ENCODE measurements at places on chromosomes 16 and 17.

DNA sequence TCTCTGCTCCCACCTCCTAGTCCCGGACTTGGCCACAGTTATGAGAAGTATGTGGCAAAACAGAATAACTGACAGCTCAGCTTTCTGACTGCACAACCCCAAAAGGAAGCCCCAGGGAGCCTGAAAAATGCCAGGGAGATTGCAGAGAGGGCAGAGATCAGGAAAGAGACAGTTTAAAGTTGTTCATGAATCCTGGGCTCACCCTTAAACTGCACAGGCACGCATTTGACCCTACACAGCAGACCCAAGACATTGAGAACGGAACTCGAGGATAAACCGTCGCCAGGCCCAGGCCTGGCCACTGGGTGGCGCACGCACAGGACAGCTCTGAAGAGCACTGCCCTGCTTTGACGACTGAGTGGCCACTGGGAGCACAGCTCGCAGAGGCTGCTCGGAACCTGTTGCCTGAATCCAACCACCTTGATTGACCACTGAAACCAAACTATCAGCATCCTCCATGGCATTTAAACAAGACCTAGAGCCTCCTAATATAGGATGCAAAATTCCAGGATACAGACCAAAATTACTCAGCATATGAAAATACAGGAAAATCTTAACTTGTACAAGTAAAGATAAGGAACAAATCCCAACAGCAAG lies 114.0 kb downstream of the C16orf95 start:
- DNase-seq: no peak

- no peak for DNase-seq
Measured at GRCh38 chr17:61340431-61341209, 59.0 kb upstream of the TBX2 start.

- no peak for DNase-seq
Measured at GRCh38 chr17:67517325-67517724, 140.2 kb downstream of the PITPNC1 start.

DNA sequence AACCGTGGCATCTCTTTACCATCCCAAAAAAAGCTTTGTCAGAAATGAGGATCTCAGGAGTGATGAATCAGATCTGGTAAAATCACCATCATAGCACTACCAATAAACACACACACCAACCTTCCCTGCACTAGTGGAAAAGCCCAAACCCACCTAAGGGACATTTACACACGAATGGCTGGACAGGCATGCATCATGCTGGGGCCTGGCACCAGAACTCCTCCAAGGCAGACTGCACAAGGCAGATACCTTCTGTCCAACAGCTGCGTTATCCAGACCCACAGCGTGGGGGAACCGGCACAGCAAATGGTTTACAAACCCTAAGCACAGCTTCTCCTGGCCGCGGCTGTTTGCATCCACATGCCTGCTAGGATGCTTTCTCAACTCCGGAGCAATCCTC lies 2.8 kb downstream of the ASIC2 start:
- DNase-seq: no peak

DNA sequence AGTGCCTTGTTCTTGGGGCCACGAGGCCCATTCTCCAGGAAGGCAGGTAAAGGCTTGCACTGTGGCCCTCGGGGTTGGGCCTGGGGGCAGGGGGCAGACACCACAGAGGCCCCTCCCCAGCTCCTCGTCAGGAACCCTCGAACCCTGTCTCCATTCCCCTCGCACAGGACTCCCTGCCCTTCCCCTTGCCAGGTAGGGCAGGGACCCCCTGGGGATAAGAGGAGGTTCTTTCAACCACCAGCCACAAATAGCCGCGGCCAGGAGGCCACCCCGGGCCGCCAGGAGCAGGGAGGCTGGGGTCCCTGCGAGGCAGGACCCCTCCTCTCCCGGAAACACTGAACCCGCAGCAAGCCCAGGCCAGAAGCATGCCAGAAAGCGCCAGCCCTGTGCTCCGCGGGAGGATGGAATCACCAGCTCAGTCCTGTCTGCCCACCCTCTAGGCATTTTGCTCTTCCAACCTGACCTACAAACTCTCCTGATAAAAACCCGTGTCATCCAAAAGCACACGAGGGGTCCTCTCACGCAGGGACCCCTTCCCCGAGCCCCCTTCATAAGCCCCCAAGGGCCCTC lies 45.6 kb downstream of the SLC47A1 start:
- DNase-seq: no peak

DNA sequence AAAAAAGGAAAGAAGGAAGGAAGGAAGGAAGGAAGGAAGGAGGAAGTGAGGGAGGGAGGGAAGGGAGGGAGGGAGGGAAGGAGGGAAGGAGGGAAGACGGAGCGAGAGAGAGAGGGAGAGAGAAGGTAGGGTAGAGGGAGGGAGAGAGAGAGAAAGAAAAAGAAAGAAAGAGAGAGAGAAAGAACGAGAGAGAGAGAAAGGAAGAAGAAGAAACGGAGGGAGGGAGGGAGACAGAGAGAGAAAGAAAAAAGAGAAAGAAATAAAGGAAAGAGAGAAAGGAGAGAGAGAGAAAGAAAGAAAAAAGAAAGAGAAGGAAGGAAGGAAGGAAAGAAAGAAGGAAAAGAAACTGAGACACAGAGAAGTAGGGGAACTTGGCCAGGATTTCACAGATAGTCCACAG lies 8.4 kb upstream of the SLC6A2 start:
- DNase-seq: no peak
